ENCODE measurements at places on chromosomes 6 and 20.

GRCh38 chr6:151279891-151280290 is 40.1 kb downstream of the AKAP12 start:
- DNase-seq = no peak

DNA sequence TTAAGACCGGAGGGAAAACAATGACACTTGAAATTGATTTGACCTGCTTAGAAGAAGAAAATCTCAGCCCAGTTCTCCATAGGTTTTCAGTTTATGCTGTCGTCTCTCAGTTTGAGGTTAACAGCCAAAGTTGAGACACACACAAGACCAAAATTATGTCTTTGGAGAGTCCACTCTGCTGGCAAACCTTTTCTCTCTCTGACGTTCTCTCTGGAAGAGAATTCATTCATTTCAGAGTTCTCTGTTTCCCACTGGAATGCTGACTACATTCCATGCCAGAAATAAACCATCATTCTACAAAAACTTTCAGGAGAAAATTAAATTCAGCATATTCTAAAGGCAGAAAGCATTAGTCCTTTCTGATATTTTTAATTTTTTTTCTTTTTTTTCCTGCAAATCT is 155.2 kb downstream of the TFAP2A start:
- DNase-seq = no peak

- DNase-seq = no peak
These were observed 65.1 kb upstream of the DUSP22 start for GRCh38 chr6:227074-227782.

GRCh38 chr20:10239954-10240353 is 21.3 kb downstream of the SNAP25 start:
- DNase-seq = no peak

GRCh38 chr20:50101887-50102286 is 11.1 kb downstream of the UBE2V1 start:
- DNase-seq = no peak

GRCh38 chr20:50197463-50198179 is 7.0 kb downstream of the CEBPB start:
- DNase-seq = no peak

- DNase-seq = no peak
These were observed 109.0 kb upstream of the THBS2 start for GRCh38 chr6:169362501-169363121.

- no peak for DNase-seq
These were observed 30.4 kb downstream of the KIZ start for GRCh38 chr20:21156266-21156665.

- DNase-seq = no peak
These were observed 20.7 kb upstream of the ASIP start for GRCh38 chr20:34220561-34220960.

- no peak for DNase-seq
These were observed 17.5 kb upstream of the SLC22A2 start for GRCh38 chr6:160276126-160276525.

GRCh38 chr6:7559651-7560385 is 18.3 kb downstream of the DSP start:
- DNase-seq = no peak

- DNase-seq = no peak
These were observed 550 bp downstream of the C2 start for GRCh38 chr6:31927863-31928671.

- DNase-seq = no peak
These were observed 1.7 kb downstream of the PDE7B start for GRCh38 chr6:135853227-135853626.

- no peak for DNase-seq
These were observed 551.2 kb downstream of the QKI start for GRCh38 chr6:163965426-163966348.

DNA sequence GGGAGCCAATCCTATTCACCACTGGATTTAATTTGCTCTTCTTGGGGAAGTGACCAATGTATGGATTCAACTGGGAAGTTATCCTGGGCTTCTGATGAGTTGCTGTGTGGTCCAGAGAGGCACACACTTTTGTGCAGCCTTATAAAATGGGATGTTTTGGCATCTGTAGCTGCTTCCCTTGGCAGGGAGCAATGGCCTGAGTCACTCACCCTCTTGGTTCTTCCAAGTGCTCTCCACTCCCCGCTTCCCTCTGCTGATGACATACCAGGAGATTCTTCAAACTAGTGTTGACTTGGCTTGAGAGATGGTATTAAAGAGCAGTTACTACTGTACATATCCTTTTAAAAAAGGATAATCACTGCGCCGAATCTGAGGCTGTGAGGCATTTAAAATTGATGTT is 105.8 kb downstream of the JARID2 start:
- no peak for DNase-seq

GRCh38 chr6:41922154-41922553 is 855 bp downstream of the BYSL start:
- no peak for DNase-seq

DNA sequence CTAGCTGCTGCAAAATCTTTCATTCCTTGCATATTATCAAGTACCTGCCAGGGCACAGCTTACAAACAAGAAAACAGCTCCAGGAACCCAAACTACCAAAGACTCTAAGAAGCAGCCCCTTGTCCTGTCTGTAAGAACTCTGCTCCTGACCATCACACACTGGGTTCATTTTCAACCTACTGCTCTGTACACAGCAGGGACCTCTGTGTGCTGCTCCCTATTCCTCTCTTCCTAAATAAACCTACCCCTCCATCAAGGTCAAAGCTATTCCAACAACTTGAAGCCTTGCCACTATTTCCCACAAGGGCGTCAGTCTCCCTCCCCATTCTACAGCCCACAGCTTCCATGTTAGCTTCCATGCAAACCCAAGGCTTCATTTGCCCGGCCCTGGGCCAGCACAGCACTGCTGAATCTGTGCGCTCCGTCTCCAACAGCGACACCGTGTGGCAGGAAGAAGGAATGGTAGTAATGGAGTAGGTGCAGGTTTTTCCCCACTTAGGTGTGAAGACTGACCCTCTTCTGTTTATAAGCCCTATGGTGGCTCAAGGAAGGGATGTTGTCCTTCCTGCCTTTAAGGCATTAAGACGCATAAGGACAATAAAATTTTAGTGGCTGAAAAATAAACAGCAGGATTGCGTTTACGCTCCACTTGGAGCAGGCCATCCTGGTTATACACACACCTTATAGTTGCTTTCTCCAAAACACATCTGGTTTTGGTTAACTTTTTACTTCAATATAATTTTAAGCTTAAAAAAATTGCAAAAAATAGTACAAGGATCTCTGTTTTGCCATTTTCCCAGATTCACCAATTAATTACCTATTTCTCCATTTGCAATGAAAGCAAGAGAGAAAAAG is 115.2 kb upstream of the NXT1 start:
- no peak for DNase-seq

- no peak for DNase-seq
These were observed 18.1 kb downstream of the TUBB2B start for GRCh38 chr6:3209114-3210023.

GRCh38 chr6:130239755-130240154 is 17.0 kb upstream of the SAMD3 start:
- DNase-seq = no peak

GRCh38 chr6:102223942-102224341 is 830.4 kb downstream of the GRIK2 start:
- DNase-seq = no peak

DNA sequence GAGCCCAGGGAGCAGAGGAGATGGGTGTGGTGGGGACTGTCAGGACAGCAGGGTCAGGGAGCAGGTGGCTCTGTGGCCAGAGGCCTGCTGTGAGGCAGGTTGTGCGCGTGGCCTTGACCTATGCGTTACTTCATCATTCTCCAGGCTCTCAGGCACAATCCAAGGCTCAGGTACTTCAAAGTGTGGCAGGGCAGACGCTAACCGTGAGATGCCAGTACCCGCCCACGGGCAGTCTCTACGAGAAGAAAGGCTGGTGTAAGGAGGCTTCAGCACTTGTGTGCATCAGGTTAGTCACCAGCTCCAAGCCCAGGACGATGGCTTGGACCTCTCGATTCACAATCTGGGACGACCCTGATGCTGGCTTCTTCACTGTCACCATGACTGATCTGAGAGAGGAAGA is 535 bp downstream of the NCR2 start:
- no peak for DNase-seq

DNA sequence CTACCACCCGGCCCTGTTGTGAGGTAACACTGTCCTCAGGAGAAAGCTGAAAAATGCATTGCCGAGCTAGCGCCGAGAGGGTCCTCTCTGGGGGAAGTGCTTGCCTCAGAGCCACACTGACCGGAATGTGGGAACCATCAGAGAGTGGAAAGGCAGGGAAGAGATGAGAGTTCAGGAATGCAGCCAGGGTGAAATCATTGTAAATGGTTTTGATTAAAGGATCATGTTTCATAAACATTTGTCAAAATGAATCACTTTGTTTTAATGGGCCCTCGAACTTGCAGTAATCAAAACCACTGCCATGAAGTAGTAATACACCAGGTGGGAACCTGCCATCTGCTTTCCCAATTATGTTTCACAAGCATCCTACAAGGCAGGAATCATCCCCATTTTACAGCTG is 16.9 kb upstream of the IL17F start:
- no peak for DNase-seq

GRCh38 chr6:88666901-88667300 is 296.5 kb downstream of the RNGTT start:
- no peak for DNase-seq

DNA sequence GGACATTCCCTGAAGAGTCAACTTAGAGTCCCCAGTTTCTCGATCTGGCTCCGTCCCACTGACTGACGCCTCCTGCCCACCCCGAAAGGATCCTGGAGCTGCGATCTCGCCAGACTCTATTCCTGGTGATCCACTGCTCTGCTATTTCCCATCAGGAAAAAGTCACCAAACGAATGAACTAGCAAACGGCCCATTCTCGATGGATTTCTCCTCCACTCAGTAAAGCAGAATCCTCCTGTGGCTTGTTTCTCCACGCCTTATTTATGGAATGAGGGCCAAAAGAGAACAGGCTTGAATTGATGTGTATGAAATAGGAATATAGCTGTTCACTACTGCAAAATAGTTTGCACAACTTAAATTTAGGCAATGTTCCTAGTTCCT is 5.4 kb downstream of the NKX2-4 start:
- DNase-seq = no peak

- DNase-seq = no peak
These were observed 74.0 kb downstream of the SYNE1 start for GRCh38 chr6:152563177-152563576.

DNA sequence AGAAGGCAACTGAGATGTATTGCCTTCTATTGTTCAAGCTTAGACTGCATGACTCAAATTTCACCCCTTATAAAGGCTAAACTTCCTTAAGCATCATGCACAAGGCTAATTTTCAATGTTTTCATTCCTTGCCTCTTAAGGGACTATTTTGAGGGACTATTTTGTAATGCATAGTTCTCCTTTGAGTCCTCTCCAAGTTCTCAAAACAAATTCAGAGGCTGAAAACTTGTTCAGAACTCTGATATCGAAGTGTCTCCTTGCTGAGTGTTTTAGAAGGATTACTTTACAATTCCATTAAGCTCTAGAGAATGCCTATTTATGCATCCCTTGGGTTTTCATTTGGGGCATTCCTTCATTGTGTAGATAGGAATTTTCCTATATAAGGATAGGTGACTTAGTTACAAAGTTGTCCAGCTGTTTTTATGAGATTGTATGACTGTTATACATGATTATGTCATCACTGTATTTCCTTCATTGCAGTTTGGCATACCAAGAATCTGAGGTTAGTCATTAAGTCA is 41.7 kb downstream of the COL19A1 start:
- DNase-seq = no peak

- DNase-seq = no peak
These were observed 7.1 kb upstream of the LOC128125822 start for GRCh38 chr6:63565058-63565726.

DNA sequence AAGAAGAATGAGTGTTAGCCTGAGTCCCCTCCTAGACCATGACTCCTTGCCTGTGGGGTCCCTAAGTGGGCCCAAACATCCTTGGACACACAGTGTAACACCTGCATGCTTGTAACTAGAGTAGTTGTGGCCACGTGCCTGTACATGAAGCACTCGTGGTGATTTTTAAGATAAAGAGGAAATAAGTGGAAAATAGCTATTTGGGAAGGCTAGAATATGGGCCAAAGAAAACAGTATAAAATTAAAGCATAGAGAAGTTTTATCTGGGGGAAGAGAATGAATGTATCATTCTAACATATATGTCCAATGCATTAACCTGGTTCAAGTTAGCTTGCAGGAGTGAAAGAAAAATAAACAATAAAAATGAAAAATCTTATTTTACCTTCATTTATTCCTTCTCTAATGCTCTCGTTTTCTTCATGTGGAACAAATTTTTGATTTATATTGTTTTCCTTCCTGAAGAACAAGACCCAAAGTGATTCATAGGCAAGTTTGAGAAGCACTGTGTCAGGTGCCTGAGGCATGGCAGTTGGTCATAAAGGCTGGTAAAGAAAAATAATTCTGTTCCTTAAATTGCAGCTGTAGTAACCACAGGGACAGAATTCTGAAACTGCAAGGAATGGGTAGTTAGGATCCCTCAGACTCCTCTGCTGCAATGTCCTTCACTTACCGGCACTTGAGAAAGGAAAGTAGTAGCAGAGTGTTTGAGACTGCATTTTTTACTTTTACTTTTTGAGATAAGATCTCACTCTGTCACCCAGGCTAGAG is 8.5 kb upstream of the CST3 start:
- DNase-seq = no peak

DNA sequence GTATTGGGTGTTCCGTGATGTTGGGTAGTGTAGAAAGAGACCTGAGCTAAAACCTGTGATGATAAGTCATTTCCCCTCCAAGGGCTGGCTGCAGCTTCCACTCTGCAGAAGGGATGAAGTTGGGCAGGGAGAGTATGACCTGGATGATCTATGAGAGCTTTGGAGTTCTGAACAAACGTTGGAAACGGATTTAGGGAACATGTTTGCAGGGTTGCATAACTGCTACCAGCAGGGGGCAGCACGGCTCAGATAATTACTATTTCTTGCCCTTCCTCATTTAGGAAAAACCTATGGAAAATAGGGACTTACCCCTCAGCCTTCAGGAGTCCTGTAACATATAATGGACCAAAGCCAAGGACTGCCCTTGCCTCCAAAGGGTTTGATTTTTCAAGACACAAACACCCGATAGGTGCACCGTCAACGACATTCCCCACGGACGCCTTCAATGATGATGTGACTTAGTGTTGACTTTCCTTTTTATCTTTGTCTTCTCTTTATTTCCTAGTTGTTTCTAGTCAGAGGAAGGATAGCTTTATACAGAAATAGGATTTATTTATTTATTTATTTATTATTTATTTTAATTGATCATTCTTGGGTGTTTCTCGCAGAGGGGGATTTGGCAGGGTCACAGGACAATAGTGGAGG is 164.9 kb upstream of the SASH1 start:
- no peak for DNase-seq

Measured in cortex of kidney (tissue), 1 donor.